Body of pancreas (tissue), 4 donors: ENCODE measurements at places on chromosomes 13 and 19. TPM values are rescaled to one million over a fixed set of nuclear protein-coding genes. Genes with fewer than 3 reads are reported as not detected.

CLEC11A gene
- total RNA-seq, result 5.2 TPM

GRCh38 chr13:33639626-33640080 lies 178.3 kb upstream of the RFC3 start:
- DNase-seq, result no peak

DNA sequence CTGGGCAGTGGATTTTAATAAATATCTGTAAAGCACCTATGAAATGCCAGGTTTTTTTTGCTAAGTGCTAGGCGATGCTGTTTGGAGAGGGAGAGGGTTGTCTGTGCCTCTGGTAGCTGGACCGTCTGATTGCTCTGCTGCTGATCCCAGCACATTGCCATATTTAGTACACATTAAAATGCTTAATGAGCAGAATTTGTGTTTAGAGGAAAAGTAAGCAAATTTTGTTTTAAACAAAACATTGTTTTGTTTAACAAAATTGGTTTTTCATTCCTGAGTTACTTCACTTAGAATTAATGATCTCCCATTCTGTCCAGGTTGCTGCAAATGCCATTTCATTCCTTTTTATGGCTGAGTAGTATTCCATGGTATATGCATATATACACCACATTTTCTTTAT lies 85.2 kb downstream of the LMO7 start:
- no peak for DNase-seq

KANK3 gene
- 25.7 TPM for total RNA-seq
